ENCODE measurements at places on chromosomes 7 and 10.

DNA sequence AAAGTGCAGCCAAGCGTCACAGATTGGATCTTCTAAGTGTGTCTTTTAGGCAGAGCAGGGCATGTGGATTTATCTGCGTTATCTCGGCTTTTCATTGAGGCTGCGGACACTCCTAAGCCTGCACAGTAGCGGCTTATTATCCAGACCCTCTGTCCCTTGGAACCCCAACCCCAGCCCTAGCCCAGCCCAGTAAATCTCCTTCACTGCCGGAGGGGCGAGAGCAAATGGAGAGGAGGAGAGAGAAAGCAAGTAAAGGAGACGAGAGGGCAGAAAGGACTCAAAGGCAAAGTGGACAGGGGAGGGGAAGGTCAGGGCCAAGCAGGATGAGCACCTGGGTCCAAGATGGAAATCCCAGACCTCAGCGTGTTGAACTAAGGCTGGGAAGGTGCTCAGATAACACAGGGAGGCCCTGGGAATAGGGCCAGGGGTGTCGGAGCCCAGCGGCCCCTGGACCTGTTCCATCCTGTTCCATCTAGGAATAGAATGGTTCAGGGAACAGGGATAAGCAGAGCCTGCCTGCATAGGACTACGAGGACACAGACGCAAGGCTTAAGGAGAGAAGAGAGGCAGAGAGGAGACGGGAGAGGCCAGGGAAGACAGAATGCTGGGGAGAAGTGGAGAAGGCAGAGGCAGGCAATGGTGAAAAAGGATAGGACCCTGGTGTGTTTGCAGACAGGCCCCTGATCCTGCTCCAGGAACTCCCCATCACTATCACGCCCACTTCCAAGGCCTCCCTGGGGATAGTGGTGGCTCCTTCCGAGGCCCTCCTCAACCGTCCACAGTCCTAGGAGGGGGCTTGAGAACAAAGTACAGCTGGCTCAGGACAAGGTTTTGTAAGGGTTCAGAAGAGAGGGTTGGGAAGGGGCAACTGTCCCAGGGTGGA is 99.6 kb downstream of the CHST15 start:
- DNase-seq: no peak

- no peak for DNase-seq
Measured at GRCh38 chr7:130881799-130882141, 147.8 kb upstream of the KLF14 start.

DNA sequence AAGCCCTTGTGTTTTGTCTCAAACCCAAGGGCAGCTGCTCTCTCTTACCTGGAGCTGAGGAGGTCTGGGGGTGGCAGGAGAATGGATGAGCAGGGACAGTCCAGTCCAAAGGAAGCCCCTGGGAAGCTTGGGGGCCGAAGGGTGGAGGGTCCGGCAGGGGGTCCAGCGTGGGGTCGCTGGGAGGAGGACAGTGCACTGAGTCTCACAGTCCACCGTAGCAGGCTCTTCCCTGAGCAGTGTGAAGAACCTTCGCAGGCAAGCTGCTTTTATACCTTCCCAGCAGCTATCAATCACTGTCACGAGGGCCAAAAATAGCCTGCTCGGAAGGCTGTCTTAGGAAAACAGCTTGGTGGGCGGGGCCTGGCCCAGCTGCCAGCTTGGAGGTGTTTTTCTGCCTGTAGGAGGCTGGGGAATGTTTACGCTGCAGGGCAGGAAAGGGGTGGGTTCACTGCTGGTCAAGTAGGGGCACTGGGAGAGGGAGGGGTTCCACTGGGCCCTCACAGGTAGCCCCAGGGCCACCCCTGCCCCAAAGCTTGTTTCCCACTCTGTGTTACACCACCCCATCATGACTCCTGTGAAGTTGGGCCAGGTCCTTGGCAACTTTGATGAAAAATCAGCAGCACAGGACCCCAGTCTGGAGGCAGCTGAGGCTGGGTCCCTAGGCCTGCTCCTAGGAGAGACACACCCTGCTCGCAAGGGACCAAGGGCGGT is at the start of gene DEPP1:
TSS of gene DEPP1 (minus strand) at position 240 of the 711 bp plus-strand sequence. CDS start 779 bp downstream, outside the sequence.
- no peak for DNase-seq

DNA sequence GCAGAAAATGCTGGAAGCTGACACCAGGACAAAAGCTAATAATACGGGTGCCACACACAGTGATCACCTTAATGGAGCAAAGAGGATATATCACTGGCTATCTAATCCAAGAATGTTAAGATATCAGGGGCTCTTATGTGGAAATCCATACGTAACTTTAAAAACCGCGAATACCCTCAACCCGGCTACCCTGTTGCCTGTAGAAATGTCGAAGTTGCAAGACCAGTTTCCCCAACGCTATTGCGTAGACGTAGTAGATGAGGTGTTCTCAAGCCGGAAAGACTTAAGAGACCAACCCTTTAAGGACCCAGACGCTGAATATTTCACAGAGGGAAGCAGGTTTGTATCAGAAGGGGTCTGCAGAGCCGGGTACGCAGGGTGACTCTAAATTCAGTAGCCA is 7.9 kb upstream of the CYREN start:
- DNase-seq: no peak

GRCh38 chr7:41508755-41509154 is 194.1 kb downstream of the INHBA start:
- DNase-seq: no peak

DNA sequence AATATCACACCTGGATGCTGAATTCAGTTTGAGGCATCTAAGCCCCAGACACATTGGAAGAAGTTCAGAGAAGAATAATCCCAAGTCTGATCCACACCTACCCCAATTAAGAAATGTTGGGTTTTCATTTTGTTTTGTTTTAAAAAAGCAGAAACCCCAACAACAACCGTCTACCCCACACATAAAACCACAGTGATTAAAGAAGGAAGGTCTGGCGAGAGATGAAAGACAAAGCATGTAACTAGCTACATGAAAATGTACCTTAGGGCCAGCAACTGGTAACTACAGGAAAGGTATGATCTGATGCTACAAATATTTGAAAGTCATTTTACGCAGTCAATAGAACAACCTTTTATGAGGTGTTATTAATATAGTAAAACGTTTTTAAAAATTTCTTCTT is 1112.3 kb downstream of the GATA3 start:
- no peak for DNase-seq

GRCh38 chr10:91643700-91644099 is 10.8 kb upstream of the PPP1R3C start:
- no peak for DNase-seq

GRCh38 chr10:79608505-79609375 is 2.0 kb upstream of the SFTPA1 start:
- DNase-seq: peak; percentile 35

- no peak for DNase-seq
Measured at GRCh38 chr10:11017570-11018431, at the start of gene CELF2. Gene CELF2 (plus strand): TSS chr10:11017872. CDS start chr10:11018090, 218 bp downstream.

GRCh38 chr7:130114776-130115175 is 44.4 kb downstream of the KLHDC10 start:
- no peak for DNase-seq

DNA sequence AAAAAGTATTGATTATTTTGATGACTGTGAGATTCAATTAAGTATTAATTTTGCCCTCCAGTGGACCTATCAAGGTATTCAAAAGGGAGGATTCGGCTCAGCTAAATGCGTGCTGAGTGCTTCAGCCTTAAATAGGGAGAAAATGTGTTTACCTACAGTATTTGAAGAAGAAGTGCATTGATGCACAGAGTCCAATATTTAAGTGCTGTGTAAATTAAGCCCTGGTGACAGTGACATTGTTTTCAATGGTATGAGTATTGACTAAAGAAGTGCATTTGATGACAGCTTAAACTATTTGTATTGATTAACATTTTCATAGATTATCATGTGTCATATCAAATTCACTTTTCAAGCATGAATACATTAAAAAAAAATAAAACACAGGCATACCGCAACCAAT is 106.6 kb downstream of the POU6F2 start:
- DNase-seq: no peak

DNA sequence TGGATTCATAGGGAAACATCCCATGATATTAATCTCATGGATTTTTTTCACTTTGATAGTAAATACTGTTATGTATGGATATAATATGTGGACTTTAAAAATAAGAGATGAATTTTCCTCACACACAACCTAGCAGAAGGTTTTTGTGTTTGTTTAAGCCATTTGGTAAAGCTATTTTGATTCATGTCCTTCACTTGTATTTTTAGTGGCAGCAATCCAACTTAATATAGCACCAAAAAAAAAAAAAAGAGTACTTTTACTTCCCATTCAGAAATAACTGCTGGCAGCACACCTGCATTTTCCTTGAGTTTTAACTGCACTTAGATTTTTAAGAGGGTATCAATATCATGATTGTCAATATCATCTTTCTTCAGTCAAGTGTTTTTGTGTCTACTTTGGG is 60.0 kb downstream of the MCMBP start:
- DNase-seq: no peak

GRCh38 chr10:110076559-110077318 is 69.0 kb downstream of the ADD3 start:
- peak; percentile 98 for DNase-seq

DNA sequence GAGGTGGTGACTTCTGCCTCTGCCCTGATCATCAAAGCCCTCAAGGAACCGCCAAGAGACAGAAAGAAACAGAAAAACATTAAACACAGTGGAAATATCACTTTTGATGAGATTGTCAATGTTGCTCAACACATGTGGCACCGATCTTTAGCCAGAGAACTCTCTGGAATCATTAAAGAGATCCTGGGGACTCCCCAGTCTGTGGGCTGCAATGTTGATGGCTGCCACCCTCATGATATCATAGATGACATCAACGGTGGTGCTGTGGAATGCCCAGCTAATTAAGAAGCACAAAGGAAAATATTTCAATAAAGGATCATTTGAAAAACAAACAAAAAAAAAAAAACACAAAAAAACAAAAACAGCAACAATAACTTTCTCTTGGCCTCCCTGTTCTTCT is 59.5 kb upstream of the TOMM7 start:
- no peak for DNase-seq

DNA sequence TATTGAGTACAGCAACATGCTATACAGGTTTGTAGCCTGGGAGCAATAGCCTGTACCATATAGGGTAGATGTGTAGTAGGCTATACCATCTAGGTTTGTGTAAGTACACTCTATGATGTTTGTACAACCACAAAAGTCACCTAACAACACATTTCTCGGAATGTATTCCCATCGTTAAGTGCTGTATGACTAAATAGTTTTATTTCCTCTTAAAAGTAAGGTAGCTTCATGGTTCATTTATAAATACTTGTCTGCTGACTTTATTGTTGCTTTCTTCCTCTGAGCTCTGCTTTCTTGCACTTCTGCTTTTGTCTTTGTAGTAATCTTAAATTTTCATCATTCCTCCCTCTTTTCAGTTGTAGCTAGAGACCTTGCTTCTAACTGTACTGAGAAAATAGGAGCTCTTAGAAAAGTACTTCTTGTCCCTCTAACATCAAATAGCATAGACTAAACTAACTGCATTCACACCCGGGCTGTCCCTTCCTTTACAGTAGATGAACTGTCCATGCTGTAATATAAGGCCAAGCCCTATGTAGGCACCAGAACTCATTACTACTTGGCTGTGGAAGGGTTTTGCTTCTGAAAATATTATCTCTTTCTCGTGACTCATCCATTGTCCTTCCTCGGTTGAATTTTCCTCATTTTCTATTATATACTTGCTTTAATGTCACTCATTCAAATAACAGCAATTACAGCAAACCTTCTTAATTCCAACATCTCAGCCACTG is 55.4 kb upstream of the FAM3C start:
- no peak for DNase-seq

DNA sequence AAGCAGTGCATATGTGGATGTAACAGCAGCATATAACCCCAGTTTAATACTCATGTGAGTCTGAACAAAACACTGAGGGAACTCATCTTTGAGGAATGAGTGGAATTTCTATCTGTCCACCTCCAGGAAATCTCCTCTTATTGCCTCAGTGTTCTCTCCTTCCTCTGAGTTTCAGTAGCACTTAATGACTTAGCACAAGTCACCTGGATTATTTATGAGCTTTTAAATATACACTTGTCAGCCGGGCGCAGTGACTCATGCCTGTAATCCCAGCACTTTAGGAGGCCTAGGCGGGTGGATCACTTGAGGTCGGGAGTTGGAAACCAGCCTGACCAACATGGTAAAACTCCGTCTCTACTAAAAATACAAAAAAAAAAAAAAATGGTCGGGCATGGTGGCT is 4.3 kb downstream of the LRRC20 start:
- DNase-seq: no peak

DNA sequence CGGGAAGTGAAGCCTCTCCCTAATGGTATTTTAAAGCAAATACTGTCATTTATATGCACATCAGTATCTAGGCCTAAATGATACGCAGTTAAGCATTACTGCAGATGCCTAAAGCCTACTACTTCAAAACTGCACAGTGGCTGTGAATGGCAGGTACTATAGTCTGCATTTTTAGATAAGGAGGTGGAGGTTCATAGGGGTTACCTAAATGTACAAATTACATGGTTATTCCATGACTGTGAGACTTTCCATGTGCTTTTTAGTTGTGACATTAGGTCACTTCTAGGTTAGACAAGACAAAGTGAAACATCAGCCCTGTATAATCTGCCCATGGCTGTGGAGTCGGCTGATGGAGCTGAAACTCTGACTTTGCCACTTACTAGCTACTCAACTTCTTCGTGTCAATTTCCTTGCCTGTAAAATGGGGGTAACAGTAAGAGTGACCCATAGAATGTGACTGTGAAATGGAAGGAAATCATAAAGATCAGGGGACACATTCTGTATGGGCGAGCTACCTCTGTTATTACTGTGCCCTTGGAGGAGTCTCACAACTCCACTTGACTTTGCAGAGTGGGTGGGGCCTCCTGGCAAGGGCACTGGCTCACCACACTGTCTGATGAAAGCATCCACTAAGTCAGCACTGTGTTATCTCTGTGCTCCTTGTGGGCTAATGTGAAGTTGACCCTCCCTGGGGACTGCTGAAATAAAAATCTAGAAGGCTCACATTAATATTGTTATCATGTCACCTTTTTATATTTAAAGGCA is 239.4 kb downstream of the TNS3 start:
- DNase-seq: no peak

GRCh38 chr10:62636825-62637248 is 167.7 kb upstream of the ADO start:
- DNase-seq: no peak

DNA sequence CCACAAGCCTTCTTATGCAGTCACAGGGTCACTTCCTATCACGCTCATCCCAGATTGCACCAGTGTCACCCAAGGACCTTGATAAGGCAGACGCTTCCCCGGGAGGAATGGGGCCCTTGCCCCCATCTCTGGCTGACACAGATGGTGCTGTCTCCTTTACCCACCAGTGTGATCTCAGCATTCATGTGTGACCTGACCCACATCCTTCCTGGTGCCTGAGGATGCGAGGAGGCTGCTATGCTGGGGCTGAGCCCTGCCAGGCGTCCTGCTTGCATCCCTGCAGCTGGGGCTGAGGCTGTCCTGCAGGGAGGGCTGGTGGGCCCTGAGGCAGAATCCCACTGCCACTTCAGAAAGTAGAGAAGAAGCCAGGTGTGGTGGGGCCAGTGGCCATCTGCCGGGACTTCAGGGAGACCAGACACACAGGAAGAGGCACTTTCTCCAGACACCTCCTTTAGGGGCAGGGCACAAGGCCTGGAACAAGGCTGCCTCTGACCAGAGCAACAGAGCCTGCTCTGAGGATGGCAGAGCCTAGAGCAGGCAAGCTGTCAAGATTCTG is 35.3 kb downstream of the RASGEF1A start:
- no peak for DNase-seq

DNA sequence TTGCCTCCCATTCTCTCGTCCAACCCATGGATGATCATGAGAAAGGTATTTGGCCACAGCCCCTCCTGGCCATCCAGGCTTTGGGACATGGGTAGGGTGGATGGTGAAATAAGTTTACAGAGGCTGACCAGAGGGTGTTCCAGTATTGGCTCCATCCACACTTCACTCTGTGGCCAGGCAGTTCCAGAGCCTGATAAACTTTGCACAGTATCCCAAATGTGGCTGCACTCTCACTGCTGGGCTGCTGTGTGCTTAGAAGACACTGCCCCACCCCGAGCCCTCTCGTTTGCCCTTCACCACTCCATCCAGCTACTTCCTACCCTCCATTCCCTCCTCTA is 72.0 kb upstream of the ZMIZ1 start:
- no peak for DNase-seq

All from HL-60 (cell line).